ENCODE measurements at places on chromosomes 12 and 14.
A peak's percentile ranks its signal among the peaks of the same experiment; 100 is the strongest.

GRCh38 chr12:83067981-83068380 is 381.3 kb downstream of the TMTC2 start:
- no peak for DNase-seq

DNA sequence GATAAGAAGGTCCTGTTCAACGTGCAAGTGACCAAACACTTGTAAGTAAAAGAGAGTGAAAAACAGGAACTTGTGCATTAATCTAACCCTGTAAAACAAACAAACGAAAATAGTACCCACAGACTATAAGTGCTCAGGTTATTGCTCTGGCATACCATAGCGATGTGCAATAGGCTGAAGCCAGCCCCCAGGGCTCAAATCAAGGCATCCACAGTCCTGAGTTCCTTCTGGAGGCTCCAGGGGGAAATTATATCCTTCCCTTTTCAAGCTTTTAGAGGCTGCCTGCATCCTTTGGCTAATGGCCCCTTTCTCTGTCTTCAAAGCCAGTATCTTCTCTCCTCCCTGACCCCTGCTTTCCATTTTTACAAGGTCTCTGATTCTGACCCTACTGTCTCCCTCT is 8.1 kb upstream of the CMAS start:
- DNase-seq: no peak

DNA sequence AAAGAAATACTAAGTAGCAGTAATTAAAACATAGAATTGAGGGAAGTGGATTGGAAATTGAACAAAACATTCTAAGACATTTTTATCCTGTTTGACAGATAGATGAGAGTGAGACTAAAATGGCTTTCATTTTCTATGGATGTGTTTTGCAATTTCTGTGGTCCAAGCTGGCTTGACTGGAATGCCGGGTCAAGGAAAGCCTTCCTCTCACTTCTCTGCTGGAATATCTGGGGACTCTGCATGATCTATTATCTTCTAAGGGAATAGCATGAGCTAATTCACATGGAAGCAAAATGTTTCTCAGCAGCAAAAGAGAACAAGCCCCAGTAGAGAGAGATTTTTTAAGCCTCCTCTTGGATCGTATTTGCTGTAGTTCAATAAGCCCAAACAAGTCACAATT is 407.9 kb upstream of the ATXN7L3B start:
- DNase-seq: no peak

GRCh38 chr14:104082807-104083206 is 2.7 kb upstream of the ASPG start:
- no peak for DNase-seq

DNA sequence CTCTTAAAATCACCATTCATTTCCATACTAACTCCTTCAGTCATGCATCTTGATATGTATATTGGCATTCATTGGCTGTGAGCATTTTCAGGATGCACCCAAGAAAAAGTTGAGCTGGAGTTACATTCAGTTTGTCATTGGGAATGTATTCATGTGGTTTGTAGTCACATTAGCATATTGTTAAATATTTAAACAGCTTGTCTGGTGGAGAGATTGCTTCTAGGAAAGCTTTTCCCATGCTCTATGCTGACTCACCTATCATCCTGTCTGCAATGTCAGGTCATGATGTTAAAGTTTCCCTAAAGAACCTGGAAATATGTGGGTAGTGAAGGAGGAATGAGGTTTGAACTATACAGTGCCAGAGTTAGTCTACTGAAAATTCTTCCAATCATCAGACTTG is 583.6 kb downstream of the GALC start:
- DNase-seq: no peak

- DNase-seq: no peak
Measured at GRCh38 chr14:105253329-105253682, 5.0 kb downstream of the BTBD6 start.

DNA sequence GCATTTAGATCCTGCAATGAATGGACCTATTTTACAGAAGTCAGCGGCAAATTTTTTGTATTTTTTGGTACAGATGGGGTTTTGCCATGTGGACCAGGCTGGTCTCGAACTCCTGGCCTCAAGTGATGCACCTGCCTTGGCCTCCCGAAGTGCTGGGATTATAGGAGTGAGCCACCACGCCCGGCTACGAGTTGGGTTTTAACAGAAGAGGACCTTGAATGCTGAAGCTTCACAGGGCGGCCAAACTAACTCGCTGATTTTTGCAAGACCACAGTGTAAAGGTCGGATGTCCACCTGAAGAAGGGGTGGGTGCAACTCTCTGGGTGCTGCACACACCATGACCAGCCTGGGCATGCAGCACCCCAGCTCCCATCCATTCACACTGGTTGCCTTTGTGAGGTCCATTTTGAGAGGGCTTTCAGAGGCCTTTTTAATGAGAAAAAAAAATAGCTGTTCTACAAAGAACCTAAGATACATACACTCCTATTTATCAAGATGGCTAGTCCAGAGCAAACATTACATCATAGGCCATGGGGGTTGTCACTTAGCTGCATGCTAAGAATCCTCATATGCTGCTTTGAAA is 21.6 kb upstream of the CDK2AP1 start:
- no peak for DNase-seq

GRCh38 chr12:97452839-97453238 is 9.8 kb upstream of the RMST start:
- DNase-seq: no peak

GRCh38 chr14:24432259-24433131 is 2.7 kb downstream of the KHNYN start:
- DNase-seq: no peak

GRCh38 chr12:6494258-6494743 is 399 bp downstream of the NCAPD2 start:
- no peak for DNase-seq

GRCh38 chr12:95593266-95593871 is 42.1 kb upstream of the USP44 start:
- DNase-seq: no peak

DNA sequence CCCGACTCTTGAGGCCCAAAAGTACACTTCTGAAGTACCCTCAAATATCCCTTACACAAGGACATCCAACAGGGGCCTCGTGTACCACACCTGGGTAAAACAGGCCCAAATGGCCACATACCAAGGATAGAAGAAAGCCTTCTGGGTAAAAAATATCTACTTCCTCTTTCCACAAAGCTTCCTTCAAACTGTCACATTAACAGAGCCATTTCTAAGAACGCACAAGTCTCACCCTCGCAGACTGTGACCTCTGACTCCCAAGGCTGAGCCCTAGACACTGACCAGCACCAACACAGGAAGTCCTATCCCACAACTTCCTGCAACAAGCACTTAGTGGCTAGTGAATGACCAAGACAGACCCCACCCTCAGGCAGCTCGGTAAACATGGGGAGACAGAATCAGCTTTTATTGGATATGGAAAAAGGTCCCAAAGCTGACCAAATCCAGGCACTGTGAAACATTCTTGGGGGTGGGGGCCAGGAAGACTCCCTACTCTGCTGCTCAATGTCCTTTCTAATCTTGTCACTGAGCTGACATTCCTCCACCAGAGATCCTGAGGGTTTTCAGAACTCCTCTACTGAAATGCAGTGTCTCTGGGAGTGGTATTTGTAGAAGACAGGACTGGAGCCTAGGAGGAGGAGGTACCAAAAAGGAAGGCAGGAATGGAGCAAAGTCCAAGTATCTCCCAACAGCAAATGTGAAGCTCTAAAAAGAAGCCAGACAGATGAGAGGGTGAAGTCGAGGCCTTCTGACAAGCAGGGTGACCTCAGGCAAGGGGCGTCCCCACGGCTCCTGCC is 15.9 kb downstream of the KCTD10 start:
- peak; percentile 60 for DNase-seq

- DNase-seq: no peak
Measured at GRCh38 chr12:26399381-26399780, 204.0 kb downstream of the SSPN start.

- DNase-seq: no peak
Measured at GRCh38 chr12:88683628-88684027, 103.4 kb upstream of the KITLG start.

GRCh38 chr14:94998685-94999084 is 158.6 kb downstream of the DICER1 start:
- DNase-seq: peak; percentile 23

DNA sequence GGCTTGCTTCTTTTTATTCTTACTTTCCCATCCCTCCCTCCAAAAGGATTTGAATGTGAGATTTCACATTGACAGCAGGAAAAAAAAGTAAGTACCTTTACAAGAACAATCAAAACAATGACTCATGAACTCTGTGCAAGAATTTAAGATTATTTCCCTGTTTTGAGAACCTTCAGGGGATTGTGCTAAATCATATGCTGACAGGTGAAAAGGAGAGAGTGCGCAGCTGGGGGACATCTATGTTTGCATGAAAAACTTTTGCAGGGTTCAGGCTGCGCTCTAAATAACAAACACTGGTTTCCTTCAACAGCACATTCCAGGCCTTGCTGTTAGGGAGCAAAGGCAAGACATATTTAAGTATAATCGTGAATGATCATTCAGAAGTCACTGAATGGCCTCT is 27.3 kb downstream of the RERG start:
- DNase-seq: peak; percentile 22

DNA sequence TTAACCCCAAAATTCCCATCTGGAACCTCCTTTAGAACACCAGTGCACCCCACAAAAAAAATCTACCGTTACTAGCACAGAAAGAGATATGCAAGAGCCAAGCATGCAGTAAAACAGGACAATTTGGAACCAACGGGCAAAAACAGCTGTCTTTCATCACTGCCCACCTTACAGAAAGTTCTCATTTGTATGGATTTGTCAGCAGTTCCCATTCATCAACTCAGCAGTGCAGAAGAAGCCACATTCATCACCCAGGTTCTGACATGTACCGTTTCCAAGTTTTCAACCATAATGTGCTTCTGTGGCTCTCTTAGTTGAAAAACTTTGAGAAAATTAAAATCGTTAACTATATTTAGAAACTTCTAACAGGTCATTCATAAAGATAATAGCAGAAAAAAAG is 387.0 kb downstream of the RPS29 start:
- no peak for DNase-seq

DNA sequence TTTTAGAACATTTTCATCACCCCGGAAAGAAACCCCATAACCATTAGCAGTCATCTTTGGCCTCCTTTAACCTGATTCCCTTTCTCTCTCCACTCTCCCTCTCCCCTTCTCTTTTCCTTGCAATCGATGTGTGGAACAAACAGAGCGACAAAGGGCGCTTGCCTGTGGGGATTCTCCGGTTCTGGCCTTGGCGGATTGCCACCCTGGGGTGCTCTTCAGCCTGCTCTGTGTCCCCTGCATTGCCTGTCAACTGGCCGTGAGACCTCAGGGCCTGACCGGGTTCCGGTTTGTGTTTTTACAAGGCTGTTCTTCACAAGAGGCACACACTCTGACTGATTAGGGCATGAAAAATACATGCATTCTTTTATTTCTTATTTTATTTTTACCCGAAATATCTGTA is 27.8 kb downstream of the LRTM2 start:
- DNase-seq: no peak

GRCh38 chr14:36513451-36514277 is 6.4 kb downstream of the NKX2-1 start:
- DNase-seq: no peak

- no peak for DNase-seq
Measured at GRCh38 chr14:101506211-101506925, 54.9 kb upstream of the DIO3 start.

Data from cardiac fibroblast (primary cell).